ENCODE measurements at places on chromosomes 1 and 21. TPM values are rescaled to one million over a fixed set of nuclear protein-coding genes. Genes with fewer than 3 reads are reported as not detected.

Gene CHD5
- total RNA-seq, result 1.6 TPM

- DNase-seq, result no peak
Observed at GRCh38 chr1:98920441-98921110, 84.1 kb downstream of the PLPPR5 start.

GRCh38 chr1:3650248-3651025 is 534 bp upstream of the WRAP73 start:
- DNase-seq, result no peak

- peak; percentile 7 for DNase-seq
Observed at GRCh38 chr1:53074313-53075154, 12.5 kb downstream of the PODN start.

DNA sequence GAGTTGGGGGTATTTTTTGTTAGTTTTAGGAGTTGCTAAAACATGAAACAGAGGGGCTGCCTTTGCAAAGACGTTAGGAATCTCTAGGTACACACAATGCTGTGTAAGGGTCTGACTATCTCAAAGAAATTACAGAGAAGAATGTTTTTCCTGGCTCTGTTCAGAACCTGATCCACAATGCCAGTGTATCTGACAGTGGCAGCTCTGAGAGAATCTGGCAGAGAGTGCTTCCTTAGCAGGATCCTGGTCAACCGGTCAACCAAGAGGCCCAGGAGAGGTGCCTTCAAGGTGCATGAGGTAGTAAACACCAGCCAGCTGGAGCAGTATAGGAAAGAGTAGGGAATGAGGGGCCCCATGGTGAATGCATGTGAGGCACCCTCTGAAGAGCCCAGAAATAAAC is 40.9 kb upstream of the RGS1 start:
- no peak for DNase-seq

- no peak for DNase-seq
Observed at GRCh38 chr1:4462831-4463484, 191.5 kb upstream of the AJAP1 start.

DNA sequence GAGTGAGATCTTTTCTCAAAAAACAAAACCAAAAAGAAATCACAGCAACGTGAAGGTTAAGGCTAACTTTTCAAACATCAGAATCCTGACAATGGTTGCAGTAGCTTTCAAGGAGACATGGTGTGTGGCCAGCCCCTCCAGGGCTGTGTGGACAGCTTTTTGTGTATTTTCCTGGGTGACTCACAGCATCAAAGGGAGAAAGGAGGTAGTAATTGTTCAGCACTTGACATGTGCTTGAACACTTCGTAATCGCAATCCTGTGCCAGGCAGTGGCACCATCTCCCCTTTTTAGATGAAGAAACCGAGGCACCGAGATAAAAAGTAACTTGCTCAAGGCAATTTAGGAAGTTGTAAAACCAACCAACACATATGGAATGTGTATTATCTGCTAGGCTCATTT is 10.3 kb downstream of the NBL1 start:
- DNase-seq, result no peak

DNA sequence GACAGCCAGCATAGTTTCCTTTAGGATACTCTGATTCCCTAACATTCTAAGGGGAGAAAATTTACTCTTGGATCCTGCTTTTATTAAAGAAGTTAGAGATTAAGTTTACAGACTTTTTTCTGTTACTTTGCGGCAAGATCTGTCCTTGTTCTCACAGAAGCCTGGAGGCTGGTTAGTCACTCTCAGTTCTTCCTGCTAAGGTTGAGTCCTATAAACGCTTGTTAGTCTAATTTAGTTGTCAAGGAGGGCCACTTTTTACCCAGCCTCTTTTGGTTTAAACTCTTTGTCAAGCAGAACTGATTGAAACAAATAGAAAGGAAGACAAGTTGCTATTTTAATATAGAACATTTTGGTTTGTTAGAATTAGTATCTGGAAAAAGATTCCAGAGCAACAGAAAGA is 89.7 kb downstream of the C21orf91 start:
- DNase-seq, result no peak

DNA sequence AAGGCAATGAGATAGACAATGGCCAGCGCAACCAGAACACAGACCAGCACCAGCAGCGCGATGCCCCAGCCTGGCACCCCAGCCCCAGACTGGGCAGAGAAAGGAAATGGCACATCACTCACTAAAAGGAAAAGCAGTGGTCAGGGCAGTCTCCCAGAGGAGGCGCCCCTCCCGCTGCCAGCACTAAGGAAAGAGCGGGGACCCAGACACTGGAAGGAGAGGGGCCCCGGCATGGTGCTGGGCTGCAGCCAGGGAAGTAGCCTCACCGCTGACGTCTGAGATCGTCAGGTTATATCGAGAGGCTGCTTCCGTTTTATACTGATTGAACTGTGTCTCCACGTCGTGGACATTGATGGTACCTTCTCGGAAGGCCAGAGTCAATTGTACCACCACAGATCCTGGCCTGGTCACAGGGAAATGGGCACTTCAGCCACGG is 13.8 kb downstream of the TRIM46 start:
- no peak for DNase-seq

- no peak for DNase-seq
Observed at GRCh38 chr1:201516511-201517127, 9.7 kb upstream of the CSRP1 start.

- DNase-seq, result peak; percentile 27
Observed at GRCh38 chr1:109910963-109911798, 532 bp downstream of the CSF1 start.

DNA sequence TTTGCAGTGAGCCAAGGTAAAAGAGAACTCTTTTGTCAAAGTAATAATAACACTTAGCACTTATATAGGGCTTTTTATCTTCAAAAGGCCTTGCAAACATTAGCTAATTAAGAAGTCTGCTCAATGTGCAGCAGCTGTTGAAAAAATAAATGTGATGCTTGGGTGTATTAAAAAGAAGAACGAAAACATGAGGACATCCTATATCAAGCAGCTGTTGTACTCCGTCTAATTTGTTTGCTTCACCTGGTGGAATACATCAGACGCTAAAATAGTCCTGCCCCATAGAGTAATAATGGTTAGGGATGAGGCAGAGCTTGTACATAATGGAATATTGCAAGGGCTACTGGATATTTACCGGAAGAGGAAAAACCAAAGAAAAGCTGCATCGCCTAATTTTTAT is 299.5 kb downstream of the ST6GALNAC3 start:
- no peak for DNase-seq

GRCh38 chr1:53765657-53766056 is 26.7 kb upstream of the GLIS1 start:
- no peak for DNase-seq

Gene UBE2Q1
- total RNA-seq, result 61.6 TPM

Gene CORT
- total RNA-seq, result 0.66 TPM

GRCh38 chr1:25610822-25611630 is 5.6 kb upstream of the MAN1C1 start:
- DNase-seq, result no peak

GRCh38 chr1:12771186-12771585 is 2.4 kb upstream of the PRAMEF12 start:
- DNase-seq, result no peak

Gene CCDC185
- not detected for total RNA-seq

GRCh38 chr1:46444466-46444865 is 45.2 kb upstream of the DMBX1 start:
- DNase-seq, result no peak

DNA sequence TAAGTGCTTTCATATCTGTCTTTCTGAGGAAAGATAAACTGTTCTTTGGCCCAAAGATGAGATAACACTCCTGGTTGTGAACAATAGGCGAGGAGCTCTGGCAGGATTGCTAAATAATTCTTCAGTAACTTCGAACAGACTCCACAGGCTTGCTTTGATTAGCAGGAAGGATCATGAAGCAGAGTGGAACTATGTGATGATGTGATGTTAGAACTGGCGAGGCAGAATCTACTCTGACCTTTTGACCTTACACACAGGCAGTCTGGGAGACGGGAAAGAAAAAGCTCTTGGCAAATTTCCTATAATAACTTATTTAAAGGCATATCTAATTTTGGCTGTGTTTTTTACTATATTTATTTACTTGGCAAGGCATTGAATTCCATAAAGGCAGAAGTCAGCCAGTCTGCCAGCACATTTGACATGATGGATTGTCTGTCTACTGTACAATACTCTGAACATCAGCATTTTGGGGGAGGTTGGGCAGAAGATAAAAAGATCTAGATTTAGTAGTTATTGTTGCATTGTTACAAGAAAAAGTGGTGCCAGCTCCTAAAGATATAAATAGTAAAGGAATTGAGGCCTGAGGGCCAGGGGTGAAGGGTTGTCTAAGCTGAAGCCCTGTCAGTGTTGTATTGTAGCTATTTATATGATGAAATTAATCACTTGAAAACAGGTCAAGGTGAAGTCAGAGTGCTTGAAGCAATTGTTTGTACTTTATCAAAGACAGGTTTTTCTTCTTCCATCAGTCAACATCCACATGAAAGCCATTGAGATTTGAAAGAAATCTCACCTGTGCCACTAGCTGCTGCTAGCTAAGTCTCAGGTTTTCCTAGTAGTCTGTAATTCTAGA is 708.8 kb downstream of the LTN1 start:
- no peak for DNase-seq

- no peak for DNase-seq
Observed at GRCh38 chr1:200998323-200998722, 25.2 kb downstream of the KIF21B start.

DNA sequence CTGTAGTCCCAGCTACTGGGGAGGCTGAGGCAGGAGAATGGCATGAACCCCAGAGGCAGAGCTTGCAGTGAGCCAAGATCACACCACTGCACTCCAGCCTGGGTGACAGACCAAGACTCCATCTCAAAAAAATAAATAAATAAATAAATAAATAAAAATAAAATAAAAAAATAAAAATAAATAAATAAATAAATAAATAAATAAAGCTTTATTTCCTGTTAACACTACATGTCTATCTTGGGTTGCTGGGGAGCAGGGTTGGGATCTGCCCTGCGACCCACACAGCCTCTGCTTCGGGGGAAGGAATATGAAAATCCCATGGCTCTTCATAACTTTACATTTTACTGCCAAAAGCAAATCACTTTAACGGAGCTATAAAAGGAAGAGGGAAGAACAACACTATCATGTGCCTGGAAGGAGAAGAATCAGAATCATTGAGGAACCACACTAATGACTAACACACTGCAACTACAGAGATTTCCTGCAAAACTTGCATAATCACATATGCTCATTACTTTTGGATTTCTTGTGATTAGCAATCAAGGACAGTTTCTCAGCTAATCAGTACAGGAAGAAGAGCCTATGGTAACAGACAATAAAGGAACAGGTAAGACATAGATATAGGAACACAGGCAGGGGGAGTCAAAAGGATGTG is 72.8 kb upstream of the CD55 start:
- DNase-seq, result no peak

Gene C1QA
- total RNA-seq, result 0.50 TPM

Gene LRRC39
- total RNA-seq, result 0.25 TPM

DNA sequence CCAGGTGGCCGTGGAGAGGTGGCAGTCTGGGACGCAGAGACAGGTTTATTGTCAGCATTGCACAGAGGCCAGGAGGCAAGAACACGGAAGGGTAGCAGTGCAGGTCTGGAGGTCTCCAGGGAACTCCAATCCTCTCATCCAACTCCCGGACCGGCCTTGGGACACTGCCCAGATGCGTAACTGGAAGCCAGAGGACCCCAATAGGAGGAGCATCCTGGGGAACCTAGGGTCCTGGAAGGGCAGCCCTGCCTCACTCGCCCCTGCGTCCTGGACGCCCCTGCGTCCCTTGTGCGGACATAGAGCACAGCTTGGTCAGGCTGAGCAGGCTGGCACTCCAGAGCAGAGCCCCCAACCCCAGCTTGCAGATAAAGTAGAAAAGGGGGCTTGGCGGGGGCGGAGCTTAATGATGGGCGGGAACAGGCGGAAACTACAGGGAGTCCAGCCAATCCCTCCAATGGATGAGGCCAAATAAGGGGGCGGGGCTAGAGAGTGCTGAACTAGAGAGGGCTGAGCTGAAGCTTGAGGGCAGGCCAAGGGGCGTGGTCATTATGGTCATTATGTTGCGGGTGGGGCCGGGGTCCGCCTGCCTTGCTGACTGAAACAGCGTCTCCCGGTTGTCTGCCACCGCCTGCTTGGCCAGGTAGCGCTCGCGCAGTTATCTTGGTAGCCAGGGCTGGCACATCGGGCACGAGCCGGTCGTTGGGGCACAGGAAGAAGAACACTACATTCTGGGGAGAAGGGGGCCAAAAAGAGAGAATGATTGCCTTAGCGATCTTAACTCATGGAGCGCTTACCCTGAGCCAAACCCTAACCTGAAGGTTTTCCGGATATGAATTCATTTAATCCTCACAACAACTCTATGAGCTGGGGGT is 3.7 kb upstream of the ARHGEF19 start:
- DNase-seq, result peak; percentile 100

Gene RIPPLY3
- 2.3 TPM for total RNA-seq

DNA sequence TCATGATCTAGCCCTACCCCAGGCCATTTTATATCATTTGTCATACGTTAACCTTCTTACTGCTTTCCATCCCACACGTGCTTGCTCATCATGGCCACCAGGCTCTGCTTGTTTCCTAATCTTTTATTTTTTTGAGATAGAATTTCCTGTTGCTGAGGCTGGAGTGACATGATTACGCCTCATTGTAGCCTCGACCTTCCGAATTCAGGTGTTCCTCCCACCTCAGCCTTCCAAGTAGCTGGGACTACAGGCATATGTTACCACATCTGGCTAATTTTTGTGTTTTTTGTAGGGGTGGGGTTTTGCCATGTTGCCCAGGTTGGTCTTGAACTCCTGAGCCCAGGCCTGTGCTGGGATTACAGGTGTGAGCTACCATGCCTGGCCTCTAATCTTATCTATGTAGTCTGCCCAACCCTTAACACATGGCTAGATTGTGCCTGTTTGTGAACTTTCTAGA is 3.3 kb downstream of the UAP1 start:
- no peak for DNase-seq

Gene C1orf87
- 0.16 TPM for total RNA-seq

Gene NECTIN4
- total RNA-seq, result 1.7 TPM

DNA sequence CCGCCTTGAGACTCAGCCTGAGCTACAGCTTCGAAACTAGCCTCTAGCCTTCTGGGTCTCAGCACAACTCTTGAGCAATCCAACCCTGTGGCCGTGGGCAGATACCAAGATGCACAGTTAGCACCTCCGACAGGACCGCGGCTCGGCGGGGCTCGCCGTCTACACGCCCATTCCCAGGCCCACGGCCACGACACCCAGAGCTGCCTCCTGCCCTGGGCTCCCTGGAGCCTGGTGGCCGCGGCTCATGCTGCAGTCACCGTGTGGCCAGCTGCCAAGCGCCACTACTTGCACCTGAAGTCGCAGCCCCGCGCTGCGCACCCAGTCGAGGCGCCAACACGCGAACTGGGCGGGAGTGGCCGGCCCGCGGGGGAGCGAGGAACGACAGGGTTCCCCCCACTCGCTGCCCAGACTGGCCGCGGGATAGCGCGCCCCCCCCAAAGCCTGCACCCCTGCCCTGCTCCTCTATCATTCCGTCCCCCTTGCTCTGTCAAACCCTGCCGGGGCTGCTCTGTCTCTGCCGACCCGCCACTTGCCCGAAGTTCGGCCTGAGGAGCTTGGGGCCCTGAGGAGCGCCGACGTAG is 729 bp upstream of the CDCA8 start:
- peak; percentile 17 for DNase-seq

- no peak for DNase-seq
Observed at GRCh38 chr1:24619376-24619775, 23.7 kb upstream of the SRRM1 start.

Gene FGR
- 0.46 TPM for total RNA-seq

- DNase-seq, result no peak
Observed at GRCh38 chr1:113396585-113396984, 6.3 kb downstream of the MAGI3 start.

- no peak for DNase-seq
Observed at GRCh38 chr1:31199236-31199790, 40.4 kb downstream of the NKAIN1 start.

Gene LRRC53
- total RNA-seq, result not detected

- no peak for DNase-seq
Observed at GRCh38 chr1:44810101-44810761, 1.9 kb downstream of the BTBD19 start.

GRCh38 chr21:44592446-44593311 is at the start of gene KRTAP10-6:
Gene KRTAP10-6 (minus strand): TSS chr21:44592505. CDS start chr21:44592484, 21 bp downstream.
- DNase-seq, result no peak

All from WTC11 (cell line).